ENCODE measurements at places on chromosomes 7 and 10.

GRCh38 chr10:119737039-119737663 lies 11.3 kb downstream of the INPP5F start:
- DNase-seq, result no peak

- DNase-seq, result no peak
These were observed 50.7 kb upstream of the CPXM2 start for GRCh38 chr10:123942114-123942861.

- no peak for DNase-seq
These were observed 65.1 kb downstream of the MINDY3 start for GRCh38 chr10:15795036-15795792.

DNA sequence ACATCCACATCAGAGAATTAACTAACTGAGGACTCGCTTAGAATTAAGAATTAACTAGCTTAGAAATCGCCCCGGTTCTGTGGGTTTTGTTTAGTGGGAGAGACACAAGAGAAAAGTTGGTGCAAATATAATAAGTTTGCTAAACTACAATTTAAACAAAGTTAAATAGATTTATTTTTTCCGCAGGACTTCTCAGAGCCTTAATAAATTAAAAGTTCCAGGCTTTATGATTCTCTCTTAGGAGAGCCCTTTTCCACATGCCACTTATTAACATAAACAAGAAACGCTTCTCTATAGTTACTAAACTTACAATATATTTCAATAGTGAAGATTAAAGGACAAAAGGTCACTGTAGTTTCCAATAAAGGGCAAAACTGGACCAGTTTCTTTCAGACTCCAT lies 100.0 kb downstream of the SLC25A13 start:
- no peak for DNase-seq

DNA sequence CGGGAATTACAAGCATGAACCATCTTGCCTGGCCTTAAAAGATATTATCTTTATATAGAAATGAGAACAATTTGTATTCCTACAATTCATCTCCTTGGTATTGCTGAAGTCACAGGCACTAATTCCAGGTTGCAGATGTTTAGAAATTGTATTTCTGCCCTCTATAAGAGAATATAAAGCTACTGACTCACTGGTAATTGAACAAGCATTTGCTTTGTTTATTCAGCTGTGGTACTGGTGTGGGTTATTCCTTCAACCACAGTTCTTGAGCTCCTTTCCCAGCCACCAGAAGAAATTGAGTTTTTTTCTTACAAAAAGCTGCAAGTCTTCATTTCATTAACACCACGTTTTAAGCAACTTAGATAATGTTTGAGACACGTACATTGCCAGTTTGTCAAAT lies 29.0 kb upstream of the MPP7 start:
- DNase-seq, result no peak

DNA sequence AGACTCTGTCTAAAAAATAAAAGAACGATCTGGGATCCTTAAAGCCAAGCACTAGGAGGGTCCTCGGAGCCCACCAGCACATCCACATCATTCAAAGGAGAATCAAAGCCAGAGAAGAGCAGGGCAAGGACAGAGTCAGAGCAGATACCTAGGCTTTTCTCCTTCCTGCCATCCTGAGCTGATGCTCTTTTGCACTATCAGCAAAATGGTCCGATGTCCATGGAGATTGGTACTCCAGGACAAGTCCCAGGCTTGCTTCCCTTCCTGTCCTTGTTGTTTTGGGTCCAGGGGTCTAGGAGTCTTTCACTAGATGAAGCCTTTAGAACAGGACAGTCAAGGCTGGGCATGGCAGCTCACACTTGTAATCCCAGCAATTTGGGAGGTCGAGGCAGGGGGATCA lies 58.0 kb upstream of the ELN start:
- peak; percentile 12 for DNase-seq

All from spleen (tissue), 13 donors.